ENCODE measurements at places on chromosomes 1 and 21. TPM values are rescaled to one million over a fixed set of nuclear protein-coding genes. Genes with fewer than 3 reads are reported as not detected.
A peak's percentile ranks its signal among the peaks of the same experiment; 100 is the strongest.

DNA sequence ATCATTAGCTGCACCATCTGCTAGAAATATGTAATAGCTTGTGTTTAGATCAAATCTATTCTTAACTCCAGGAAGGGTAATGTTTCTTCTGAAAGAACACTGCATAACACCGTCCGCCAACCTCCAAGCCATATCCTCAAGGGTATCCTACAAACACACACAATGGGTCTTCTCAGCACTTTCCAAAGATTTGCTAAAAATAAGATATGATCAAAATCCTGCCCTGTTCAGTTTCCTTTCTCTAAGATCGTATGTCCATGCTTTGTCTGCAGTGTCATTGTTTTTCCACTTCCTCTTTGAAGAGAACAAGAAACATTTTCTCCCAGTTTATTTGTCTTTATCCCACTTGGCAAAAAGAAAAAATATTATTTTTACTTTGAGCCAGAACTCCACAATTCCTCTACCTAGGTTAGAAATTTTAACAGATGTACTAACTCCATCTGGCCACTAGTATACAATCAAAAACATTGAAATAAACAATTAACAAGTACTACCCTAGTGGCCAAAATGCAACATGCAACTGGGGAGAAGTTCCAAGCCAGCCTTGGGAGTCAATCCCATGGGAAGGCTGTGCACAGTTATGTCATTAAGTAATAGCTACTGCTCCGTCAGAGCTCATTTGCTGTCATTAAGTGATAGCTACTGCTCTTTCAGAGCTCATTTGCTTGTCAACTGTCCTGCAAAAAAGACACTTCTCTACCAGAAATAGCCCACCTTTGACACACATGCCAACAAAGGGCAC, 37.8 kb downstream of the FRRS1 start:
- peak overlapping the region; percentile 26 for H3K27ac ChIP-seq
- H3K4me1 ChIP-seq: no peaks in the 10 kb centered on the region
- DNase-seq: no peak
- no peaks in the 10 kb centered on the region for H3K36me3 ChIP-seq
- H3K4me3 ChIP-seq: no peak overlapping the region

DNA sequence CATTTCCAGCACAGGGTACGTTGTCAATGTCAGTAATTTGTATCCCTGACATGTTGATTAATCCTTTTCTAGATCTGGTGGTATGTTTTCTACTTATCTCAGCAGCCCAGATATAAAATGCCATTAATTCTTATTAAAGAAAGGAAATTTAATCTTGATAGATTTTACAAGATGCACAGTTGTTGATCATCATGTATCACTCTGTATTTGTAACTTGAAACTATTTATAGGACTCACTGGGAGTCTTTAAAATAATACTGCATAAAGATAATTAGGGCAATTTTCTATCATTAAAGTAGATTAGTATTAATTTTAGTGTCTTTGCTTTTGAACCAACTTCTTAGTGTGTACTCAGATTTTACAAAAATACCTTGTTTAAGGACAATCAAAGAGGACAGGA, 84.9 kb downstream of the GREM2 start:
- H3K4me3 ChIP-seq: no peak overlapping the region
- no peaks in the 10 kb centered on the region for H3K36me3 ChIP-seq
- H3K4me1 ChIP-seq: no peaks in the 10 kb centered on the region
- no peak overlapping the region for H3K27ac ChIP-seq
- no peaks in the 10 kb centered on the region for H3K27me3 ChIP-seq

DNA sequence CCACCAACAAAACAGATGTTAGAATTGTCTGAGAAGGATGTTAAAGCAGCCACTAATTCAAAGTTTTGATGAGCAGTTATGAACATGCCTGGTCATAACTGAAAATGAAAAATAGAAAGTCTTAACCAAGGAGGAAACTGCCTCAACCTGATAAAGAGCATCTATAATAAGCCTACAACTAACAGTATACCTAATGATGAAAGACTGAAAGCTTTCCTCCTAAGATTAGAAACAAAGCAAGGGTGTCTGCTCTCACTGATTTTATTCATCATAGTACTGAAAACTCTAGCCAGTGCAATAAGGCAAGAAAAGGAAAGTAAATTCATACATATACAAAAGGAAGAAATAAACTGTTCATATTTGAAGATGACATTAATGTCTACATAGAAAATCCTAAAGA, 82.0 kb downstream of the KCNK1 start:
- no peaks in the 10 kb centered on the region for H3K36me3 ChIP-seq
- H3K27me3 ChIP-seq: no peaks in the 10 kb centered on the region
- H3K27ac ChIP-seq: no peak overlapping the region
- DNase-seq: no peak
- H3K4me3 ChIP-seq: no peak overlapping the region

DNA sequence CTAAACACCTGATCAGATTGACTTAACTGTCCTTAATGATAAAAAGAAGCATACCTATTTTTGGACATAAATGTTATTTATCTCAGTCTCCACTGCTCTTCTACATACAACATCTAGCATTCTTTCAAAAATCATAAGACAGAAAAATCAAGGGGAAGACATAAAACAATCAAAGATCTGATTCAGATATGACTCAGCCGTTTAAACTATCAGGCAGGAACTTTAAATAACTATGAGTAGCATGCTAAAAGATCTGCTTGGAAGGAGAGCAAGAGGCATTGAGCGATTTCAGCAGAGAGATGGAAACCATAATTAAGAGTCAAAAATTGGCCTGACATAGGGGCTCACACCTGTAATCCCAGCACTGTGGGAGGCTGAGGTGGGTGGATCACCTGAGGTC, 27.2 kb upstream of the SLC22A15 start:
- H3K4me3 ChIP-seq: no peak overlapping the region
- no peak for DNase-seq
- no peaks in the 10 kb centered on the region for H3K27me3 ChIP-seq
- peaks cover 7% of the 10 kb centered on the region for H3K4me1 ChIP-seq

DNA sequence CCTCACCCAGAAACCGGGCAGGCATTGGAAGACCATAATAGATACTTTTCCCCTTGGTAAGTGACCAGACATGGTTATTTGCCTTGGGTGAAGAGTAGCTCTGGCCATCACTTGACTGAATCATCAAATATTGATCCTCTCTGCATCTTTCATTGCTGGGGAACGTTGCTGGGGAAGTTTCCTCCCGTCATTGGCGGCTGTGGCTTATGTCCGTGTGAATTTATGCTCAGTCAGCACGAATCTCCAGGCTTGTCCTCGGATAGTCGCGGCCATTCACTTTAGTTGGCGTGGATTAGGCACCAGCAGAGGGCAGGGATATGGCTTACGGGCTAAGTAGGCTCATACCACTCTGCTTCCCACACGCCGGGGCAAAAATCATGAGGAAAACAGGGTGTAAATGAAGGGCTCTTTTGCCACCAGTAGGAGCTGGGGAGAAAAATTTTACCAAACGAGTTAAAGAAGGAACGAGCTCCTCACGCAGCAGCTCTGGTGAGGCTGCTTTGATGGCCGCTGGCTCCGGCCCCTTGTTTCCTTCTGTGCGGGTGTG, 473.4 kb downstream of the CAMTA1 start:
- H3K36me3 ChIP-seq: no peaks in the 10 kb centered on the region
- no peak overlapping the region for H3K4me3 ChIP-seq
- DNase-seq: no peak
- H3K27ac ChIP-seq: no peak overlapping the region

DNA sequence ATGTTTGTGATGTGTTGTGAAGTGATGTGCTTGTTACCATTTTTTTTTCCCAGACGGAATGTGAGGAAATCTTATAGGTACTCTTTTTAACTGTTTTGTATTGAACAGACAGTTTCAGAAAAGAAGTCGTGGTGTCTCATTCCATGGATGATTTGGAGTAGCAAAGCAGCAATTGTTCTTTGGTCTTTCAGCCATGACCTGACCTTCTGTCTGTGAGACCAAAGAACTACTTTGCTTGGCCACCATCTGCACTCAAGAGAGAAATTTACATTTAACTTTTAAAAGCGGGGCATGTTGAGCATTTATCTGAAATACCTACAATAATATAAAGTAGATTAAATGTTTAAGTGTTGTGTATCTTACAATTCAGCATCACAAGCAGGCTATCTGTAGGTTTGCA, 90.2 kb downstream of the SDCCAG8 start:
- H3K36me3 ChIP-seq: no peaks in the 10 kb centered on the region
- H3K27ac ChIP-seq: no peak overlapping the region
- H3K4me1 ChIP-seq: no peaks in the 10 kb centered on the region
- no peak overlapping the region for H3K4me3 ChIP-seq

DNA sequence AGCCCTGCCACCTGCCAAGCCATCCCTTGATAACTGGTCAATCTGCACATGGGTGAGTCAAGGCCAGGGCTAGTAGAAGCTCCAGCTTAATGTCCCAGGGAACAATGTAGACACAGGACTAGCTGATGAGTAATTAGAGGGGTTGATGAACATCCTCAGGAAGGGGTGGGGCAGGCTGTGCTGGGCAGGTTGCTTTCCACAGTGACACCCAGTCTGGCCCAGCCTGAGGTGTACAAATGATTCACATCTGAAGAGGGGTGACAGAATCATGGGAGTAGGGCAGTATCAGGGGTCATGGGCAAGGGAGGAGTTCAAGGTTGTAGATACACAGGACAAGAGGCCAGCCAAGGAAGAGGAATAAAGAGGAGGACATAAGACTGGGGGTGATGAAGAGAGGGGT, 4.3 kb downstream of the LPAR3 start:
- no peak overlapping the region for H3K27ac ChIP-seq
- peaks cover 10% of the 10 kb centered on the region for H3K4me1 ChIP-seq
- no peak overlapping the region for H3K4me3 ChIP-seq
- peaks cover 9% of the 10 kb centered on the region for H3K27me3 ChIP-seq
- no peak for DNase-seq
- no peaks in the 10 kb centered on the region for H3K36me3 ChIP-seq

DNA sequence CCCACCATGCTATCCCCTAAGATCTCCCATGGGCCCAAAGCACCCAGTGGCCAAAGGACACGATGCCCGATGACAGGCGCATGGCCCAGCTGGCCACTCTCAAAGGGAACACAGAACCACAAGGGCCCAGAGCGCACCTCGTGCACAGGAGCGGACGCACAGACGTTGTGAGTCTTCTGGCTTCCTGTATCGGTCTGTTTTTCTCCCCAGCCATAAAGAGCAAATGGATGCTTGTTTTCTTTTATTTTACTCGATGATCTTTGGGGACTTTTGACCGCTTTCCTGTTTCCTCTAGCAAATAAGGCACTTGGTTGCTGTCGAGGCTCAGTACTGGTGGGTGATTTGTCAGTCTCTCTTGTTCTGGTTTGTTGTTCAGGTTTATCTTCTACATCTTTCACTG, 16.2 kb downstream of the CCSAP start:
- H3K27ac ChIP-seq: no peak overlapping the region
- no peak overlapping the region for H3K4me3 ChIP-seq
- peaks cover 5% of the 10 kb centered on the region for H3K36me3 ChIP-seq
- no peaks in the 10 kb centered on the region for H3K27me3 ChIP-seq
- H3K4me1 ChIP-seq: peaks cover 3% of the 10 kb centered on the region

GRCh38 chr1:26727476-26727875, 31.7 kb downstream of the ARID1A start:
- peaks cover 61% of the 10 kb centered on the region for H3K4me1 ChIP-seq
- peaks cover 9% of the 10 kb centered on the region for H3K36me3 ChIP-seq
- DNase-seq: no peak
- H3K27me3 ChIP-seq: no peaks in the 10 kb centered on the region
- H3K27ac ChIP-seq: peak overlapping the region; percentile 19

DNA sequence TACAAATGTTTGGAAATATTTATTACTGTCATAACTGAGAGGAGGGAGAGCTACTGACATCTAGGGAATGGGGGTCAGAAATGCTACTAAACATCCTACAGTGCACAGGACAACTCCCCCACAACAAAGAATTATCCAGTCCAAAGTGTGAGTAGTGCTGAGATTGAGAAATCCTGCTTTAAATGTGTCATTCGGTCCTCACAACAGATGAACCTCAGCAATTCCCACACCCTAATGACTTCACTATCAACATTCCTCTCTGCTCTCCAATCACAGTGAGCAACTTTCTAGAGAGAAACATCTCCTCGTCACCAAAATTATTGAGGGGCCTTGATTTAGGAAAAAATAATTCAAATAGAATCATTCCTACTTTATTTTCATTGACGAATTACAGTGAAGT, 18.0 kb downstream of the OMA1 start:
- no peaks in the 10 kb centered on the region for H3K4me1 ChIP-seq
- DNase-seq: no peak
- no peak overlapping the region for H3K4me3 ChIP-seq
- H3K36me3 ChIP-seq: no peaks in the 10 kb centered on the region
- no peaks in the 10 kb centered on the region for H3K27me3 ChIP-seq

DNA sequence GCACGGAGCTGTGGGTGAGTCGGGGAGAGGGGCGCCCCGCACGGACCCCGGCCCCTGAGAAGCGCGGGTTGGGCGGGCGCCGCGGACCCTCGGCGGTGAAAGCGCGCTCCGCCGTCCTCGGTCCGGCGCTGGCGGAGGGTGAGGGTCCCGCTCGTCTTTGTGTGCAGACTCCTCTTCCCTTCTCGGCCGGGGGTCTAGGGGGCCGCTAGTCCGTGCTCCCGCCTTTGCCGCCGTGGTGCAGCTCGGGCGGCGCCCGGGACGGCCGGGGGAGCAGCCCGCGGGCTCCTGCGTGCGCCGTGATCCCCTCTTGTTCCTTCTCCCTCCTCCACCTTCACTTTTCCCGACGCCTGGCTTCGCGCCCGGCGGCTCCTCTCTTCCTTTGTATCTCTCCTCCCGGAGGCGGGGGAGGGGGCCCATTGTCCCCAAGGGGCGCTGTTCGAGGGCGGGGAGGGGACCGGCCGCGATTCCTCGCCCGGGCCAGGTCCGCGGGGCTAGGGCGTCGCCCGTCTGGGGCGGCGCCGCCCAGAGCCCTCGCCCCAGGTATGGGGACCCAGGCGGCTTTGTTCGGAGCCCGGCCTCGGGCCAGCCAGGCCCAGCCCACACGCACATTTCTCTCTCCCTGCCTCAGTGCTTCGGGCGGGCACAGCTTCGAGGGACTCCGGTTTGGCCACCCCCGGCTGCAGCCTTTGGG, 519 bp downstream of the FNBP1L start:
- peaks cover 37% of the 10 kb centered on the region for H3K4me1 ChIP-seq
- peak overlapping the region; percentile 96 for H3K27ac ChIP-seq
- peak; percentile 35 for DNase-seq
- H3K27me3 ChIP-seq: no peaks in the 10 kb centered on the region
- peak overlapping the region; percentile 79 for H3K4me3 ChIP-seq
- H3K36me3 ChIP-seq: no peaks in the 10 kb centered on the region

OR2AK2 gene
- not detected for total RNA-seq

ZBTB8B gene
- 0.03 TPM for total RNA-seq

MXRA8 gene
- 37.4 TPM for total RNA-seq

POTED gene
- total RNA-seq: not detected
